ENCODE measurements at places on chromosomes 1 and 21.

- DNase-seq = no peak
Observed at GRCh38 chr1:29043274-29043965, 80.3 kb downstream of the TMEM200B start.

- DNase-seq = no peak
Observed at GRCh38 chr1:109259674-109260557, 10.6 kb downstream of the CELSR2 start.

- DNase-seq = no peak
Observed at GRCh38 chr1:216765346-216766300, 42.4 kb upstream of the ESRRG start.

DNA sequence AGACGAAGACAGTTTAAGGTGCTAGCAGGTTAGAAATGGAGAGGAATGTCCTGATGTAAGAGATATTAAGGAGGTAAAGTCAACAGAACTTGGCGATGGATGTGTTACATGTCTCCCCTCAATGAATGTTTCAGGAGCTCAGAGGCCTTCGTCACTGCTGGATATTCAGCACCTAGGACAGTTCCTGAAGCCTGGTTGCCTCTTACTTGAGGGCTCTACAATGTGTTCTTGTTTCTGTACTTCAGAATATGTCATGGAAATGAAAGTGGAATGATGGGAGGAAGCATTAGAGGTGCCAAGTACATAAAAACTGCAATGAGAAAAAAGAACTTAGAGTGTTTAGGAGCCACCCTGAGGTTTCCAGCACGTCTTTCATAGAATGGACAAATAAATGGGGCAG lies 17.7 kb downstream of the TNR start:
- DNase-seq = no peak

GRCh38 chr1:156667610-156667967 lies 9.6 kb downstream of the NES start:
- no peak for DNase-seq

DNA sequence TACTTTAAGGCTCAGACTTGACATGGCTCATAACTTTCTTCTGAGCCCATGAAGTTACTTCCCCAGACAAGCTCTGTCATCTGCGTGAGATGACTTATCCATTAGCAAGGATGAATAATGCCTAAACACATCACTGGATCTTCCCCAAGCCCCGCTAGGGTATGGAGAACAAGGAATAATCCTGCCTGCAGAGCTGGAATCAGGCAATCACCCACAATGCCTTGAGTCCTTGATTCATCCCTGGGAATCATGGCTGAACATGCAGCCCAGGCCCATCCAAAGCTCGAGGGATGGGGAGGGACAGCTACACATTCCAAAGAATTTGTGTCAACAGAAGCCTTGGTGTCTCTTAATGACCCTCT lies 131.7 kb downstream of the PSMG1 start:
- no peak for DNase-seq

DNA sequence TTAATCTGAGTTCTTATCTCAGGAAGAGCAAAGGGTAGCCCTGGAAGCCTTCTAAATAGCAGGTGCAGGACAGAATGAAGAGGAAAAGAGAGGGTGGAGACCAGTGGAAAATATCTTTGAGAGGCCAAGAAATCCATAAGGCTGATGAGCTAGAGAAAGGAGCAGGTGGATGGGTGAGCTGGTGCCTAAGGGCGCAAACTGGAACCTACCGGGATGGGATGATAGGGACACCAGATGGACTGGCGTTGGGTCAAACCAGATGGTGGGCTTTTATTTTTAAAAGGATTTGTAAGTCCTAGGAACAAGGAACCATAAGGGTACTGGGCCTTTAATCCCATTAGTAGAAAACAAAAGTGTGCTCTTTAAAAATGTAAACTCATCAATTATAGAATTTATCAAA lies 59.7 kb downstream of the RGL1 start:
- no peak for DNase-seq

DNA sequence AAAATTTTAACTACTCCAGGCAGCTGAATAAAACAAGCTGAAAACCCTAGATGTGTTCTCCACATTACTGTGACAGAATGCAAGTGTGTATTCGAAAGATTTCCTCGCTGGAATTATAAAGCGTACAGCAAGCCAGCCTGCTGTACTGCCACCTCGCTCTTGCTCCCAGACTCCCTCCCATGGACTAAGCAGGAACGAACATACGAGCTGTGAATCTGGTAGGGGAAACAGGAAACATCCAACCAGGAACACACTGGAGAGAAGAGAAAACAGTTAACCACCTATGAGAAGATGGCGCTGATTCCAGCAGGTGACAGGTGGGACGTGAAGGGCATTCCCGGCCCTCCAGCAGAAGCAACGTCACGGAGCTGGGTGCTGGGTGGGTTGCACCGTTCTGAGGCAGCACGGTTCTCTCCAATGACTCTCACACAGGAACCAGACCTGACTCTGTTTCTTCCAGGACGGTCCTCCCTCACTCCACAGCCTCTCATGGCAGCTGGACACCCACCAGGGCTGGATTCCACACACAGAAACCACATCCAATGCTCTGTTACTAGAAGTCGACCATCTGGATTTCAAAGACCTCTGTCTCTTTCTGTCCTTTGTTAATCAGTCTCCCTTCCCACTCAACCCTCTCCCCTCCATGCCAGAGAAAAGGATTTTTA lies 219.2 kb downstream of the RERE start:
- no peak for DNase-seq

- DNase-seq = peak; percentile 58
Observed at GRCh38 chr1:96845464-96845863, 123.9 kb downstream of the PTBP2 start.

- no peak for DNase-seq
Observed at GRCh38 chr1:55718758-55719671, 503.9 kb upstream of the USP24 start.

DNA sequence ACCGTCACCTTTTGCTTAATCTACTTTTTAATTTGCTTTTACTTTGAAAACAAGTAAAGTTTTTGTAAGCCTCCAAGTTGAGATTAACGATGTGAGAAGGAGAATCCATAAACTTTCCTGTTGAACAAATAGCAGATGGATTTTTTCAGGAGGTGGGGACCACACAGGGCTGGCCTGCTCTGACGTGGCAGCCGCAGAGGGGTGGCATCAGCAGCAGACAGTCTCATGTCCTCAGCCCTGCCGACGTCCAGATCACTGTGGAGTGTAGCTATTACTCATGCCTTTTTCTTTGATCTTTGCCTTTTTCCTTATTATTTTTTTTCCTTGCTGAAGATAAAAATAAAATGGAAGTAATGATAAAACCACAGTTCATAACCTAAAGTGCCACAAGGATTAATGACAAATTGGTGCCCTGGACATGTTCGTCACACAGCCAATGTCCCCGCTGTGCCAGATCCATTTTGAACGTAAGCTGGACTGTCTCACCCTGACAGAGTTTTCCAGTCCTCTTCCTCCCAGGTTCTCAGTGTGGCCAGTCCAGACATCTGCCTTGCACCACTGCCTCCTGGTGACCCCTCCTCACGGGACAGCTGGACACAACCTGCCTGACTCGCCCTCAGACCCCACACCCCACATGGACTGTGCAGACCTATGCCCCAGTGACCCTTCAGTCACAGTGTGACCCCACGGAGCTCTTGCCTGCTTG lies 15.4 kb upstream of the ZBTB21 start:
- DNase-seq = no peak

- no peak for DNase-seq
Observed at GRCh38 chr1:200183637-200184036, 156.1 kb downstream of the NR5A2 start.

DNA sequence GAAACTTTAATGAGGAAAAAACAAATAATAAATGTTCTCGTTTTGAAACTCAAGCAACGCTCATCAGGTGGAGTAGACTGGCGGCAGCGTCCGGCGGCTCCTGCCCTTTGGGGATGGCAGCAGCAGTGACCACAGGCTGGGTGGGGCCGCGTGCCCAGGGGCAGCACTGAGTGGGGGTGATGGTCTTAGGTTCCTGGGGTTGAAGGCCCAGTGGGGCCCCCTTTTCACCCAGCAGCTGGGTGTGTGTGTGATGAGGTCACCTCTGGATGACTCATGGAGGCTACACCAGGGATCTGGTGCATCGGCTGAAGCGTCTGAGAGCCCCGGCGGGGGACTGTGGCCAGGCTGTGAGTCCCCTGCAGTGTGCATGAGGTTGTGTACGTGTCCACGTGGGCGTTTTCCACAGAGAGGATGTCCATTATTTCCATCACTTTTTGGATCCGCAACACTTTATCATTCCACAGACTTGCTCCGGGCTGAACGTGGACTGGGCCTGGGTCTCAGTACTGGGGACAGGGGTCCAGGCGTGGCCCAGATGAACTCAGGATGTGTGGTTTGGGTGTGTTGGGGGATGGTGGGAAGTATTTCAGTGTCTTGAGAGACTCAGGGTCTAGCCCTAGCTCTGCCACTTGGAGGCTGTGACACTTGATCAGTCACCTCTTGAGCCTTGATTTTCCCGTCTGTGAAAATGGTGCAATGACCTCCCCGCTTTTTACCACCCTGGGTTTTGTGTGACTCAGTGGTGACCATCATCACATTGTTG lies 25.6 kb downstream of the LDLRAP1 start:
- no peak for DNase-seq

DNA sequence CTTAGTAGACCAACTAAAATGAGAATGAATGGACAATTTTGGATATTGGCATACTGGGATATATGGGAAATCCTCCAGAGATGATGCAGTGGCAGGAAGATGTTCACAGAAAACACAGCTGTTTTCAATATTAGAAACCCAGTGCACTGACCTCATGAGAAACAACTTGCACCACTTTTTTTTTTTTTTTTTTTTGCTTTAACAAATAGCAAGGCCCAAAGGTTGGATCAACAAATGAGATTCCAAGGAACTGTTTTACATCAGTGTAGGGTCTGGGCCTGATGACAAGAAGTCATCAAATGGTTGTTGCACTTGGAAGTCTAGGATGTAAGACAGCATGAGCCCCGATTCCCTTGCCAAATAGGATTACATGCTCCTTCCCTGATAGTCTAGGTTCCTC lies 110.7 kb downstream of the SLC25A24 start:
- no peak for DNase-seq

- no peak for DNase-seq
Observed at GRCh38 chr1:115060501-115060900, 28.8 kb downstream of the TSPAN2 start.

DNA sequence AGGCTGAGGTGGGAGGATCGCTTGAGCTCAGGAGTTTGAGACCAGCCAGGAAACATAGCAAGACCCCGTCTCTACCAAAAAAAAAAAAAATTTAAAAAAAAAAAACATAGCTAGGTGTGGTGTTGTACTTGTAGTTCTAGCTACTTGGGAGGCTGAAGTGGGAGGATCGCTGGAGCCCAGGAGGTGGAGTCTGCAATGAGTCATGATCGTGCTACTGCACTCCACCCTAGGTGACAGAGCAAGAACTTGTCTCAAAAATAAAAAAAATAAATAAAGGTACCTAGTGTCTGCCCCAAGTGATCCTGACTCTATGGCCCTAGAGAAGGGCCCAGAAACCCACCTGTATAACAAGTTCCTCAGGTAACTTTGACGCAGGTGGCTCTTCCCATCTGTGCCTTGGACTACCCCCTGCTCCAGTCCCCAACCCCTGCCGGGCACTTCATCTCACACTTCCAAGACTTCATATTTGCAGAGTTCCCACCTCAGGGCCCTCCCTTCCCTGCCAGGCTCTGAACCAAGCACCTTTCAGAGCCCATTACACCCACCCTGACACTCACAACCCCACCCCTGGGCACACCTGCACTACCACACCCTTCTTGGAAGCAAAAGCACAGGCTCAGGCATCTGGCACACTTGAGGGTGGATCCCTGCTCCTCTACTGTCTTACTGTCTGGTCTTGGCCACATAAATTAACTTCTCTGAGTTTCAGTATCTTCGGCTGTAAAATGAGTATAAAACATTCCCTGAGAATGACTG lies 80.2 kb upstream of the KLHDC7A start:
- DNase-seq = no peak

DNA sequence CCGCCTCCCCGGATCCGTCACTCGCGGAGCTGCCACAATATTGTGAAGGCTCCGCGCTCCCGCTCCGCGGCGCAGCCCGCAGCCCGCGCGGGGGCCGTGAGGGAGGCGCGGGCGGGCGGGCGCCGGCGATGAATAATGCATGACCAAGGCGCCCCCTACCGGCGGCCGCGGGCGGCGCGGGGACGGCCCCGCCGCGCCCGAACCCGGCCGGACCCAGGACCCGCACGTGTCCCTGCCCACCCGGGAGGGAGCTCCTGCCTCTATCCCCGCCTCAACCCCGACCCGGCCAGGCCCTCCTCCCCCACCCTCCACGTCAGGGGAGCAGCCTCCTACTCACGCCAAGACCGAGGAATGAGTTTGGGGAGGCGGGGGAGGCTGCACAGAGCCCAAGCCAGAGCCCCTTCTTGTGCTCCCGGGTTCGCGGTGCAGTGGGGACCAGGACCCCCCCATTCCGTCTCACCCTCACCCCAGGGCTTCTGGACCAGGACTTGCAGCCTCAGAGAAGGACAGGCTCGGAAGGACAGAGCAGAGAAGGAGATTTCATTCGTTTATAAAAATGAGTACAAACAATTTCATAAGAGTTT lies 70.8 kb upstream of the CASZ1 start:
- DNase-seq = peak; percentile 90

GRCh38 chr1:182340233-182341058 lies 51.1 kb downstream of the GLUL start:
- no peak for DNase-seq

GRCh38 chr1:31705080-31705866 lies 1.5 kb upstream of the COL16A1 start:
- peak; percentile 91 for DNase-seq

- DNase-seq = no peak
Observed at GRCh38 chr1:8537991-8538390, 220.1 kb downstream of the SLC45A1 start.

- DNase-seq = no peak
Observed at GRCh38 chr1:224459966-224460365, 25.4 kb upstream of the WDR26 start.

GRCh38 chr1:166785987-166786386 lies 53.3 kb upstream of the POGK start:
- no peak for DNase-seq

DNA sequence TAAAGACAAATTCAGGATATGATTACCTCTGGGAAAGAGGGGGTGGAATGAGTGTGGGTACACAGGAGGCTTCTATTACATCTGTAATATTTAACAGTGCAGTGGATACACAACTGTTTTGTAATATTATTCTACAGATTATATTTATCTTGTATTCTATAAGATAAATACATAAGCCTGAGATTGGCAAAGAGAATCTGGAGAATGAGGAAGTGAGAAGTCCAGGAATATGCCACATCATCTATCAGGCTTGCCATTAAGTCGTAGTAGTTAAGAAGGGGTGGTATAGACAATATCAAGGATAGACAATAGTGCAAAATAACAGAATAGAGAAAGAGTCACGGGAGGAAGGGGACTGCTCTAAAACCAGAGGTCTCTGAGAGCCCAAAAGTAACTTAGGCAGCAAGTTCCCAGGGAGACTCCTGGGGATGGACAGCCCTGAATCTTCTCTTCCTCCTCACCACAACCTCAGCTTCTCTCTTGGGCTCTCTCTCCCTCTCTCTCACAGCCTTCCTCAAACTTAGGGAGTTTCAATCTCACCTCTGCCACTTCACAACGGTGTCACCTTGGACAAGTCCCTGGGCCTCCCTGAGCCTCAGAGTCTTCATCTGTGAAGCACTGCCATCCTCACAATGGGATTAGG lies 14.0 kb upstream of the PTAFR start:
- no peak for DNase-seq
